ENCODE measurements at places on chromosomes 4 and X.

GRCh38 chr4:80788798-80789197 lies 241.7 kb upstream of the BMP3 start:
- DNase-seq, result no peak

- DNase-seq, result no peak
Observed at GRCh38 chr4:105950701-105951100, 55.4 kb downstream of the NPNT start.

DNA sequence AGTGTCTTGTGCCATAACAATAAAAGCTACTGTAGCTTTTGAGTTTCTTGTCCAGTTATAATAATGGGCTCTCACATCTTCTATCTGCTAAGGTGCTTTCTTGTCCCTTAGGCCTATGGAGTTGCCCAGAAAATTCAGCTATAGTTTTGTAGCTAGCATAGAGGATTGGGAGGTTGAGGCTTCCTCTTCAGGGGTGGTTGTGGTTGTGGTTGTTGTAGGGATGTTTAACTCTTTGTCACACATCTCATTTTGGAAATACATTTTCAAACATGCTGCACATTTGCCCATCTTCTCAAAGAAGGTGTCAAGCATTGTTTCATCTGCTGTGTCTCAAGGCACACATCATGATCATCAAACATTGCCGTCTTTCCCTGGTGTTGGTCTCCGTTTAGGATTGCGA lies 65.0 kb downstream of the ATXN3L start:
- DNase-seq, result no peak

GRCh38 chr4:55125763-55126541 lies 557 bp upstream of the KDR start:
- no peak for DNase-seq

- no peak for DNase-seq
Observed at GRCh38 chr4:31905363-31905762, 1185.2 kb downstream of the PCDH7 start.

DNA sequence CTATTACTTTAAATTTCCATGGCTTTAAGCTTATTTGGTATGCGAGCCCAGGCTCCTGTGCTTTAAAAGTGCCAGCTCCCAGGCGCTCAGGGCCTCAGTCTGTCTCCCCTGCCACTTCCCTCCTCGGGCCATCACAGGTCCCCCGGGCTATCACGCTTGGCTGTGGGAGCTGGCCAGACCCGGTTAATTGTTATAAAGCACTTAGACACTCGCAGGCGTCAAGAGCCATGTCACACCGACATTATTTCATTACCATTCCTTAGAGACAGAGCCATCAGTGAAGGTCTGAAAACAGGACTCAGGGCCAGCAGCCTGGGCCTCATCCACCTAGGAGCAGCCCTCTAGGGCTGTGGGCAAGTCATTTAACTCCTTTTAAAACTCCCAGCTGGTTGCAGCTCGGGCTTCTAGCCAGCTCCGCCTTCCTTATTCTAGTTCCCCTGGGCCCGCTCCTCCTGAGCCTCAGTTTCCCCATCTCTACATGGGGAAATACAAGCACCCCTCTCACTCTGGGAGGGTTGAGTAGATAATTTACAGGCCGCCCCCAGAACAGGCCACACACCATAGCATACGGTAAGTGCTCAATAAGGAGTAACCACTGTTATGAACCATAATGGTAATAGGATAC lies 99.0 kb downstream of the HMX1 start:
- no peak for DNase-seq

DNA sequence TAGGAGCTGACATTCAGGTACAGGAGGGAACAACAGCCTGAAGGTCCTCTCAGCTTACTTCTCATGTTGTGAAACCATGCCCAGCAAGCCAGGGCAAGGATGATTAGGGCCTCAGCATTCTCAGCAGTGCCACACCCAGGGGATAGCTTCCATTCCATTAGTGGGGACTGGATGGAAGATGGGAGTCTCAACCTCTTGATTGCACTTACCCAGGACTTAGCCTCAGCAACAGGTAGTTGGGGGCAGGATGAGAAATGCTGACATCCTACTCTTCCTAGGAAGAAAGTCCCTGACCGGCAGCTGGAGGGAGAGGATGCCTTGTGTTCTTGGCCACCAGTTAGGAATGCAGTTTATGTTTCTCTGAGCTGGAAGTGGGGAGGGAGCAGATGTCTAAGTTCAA lies 8.8 kb upstream of the BEX3 start:
- no peak for DNase-seq

DNA sequence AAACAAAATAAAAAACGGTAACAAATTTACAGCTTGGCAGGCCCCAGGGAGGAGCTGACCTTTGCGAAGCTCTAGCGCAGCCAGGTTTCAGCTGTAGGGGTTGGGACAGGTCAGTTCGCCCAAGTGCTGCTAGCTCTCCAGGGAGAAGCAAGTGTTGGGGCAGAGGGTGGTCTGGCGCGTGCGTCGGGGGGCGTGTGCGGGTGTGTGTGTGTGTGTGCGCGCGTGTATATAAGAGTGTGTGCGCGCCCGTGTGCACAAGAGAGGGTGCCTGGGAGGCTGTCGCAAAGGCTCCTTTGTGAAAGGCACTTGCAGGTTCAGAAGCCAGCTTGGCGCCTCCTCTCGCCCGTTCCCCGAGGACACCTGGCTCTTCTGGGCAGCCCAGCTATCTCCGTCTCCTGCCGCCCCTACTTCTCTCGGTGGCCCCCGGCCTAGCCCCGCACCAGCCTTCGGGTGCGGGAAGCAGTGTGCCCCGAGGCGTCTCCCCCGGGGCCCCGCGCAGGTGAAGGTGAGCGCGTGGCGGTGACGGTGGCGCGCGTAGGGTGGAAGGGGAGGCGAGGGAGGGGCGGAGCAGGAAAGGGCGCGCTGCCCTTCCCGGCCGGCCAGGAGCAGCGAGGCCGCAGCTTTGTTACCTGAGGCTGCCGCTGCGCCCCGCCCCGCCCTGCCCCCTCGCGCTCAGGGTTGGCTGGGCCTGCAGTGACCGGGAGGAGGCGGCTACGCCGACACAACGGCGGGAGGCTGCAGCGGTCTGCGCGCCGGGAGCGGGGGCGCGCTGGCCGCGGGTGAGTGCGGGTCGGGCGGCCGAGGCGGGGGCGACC lies at the start of gene FHDC1:
FHDC1 (plus strand) TSS at position 693 of the 815 bp plus-strand sequence. CDS start 6,735 bp downstream, outside the sequence.
- no peak for DNase-seq

DNA sequence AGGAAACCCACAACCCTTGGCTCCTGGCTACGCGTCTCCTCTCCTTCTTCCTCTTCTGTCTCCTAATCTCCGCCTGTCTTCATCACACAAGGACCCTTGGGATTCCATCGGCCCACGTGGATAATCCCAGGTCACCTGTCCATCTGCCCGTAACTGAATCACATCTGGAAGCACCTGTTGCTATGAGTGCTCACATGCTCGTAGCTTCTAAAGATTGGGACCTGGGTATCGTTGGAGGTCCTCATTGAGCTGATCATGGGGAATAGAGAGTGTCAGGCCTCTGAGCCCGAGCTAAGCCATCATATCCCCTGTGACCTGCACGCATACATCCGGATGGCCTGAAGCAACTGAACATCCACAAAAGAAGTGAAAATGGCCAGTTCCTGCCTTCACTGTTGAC lies 175.4 kb downstream of the SHOX start:
- DNase-seq, result no peak

GRCh38 chr4:126890994-126891393 lies 741.8 kb upstream of the INTU start:
- DNase-seq, result no peak

- no peak for DNase-seq
Observed at GRCh38 chrX:22526339-22526738, 253.6 kb downstream of the CBLL2 start.

- no peak for DNase-seq
Observed at GRCh38 chr4:86496094-86497080, 97.7 kb upstream of the PTPN13 start.
